ENCODE measurements at places on chromosomes 6 and 20.

DNA sequence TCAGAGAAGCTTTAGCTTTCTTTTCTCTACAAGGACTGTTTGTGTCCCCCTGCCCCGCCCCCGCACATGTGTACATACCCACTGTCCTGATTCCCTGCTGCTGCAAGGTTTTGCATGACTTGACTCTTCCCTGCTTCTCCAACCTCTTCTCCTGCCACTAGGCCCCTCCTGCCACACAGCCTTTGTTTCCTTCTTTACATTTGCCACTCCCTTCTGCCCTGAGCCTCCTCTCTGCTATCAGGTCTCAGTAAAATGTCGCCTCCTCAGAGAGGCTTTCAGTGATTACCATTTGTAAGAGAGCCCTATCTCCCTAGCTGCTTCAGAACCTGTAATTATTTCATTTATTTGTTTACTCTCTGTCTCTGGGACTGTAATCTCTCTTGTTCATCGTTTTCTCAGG lies 56.4 kb upstream of the VSTM2L start:
- no peak for DNase-seq

- no peak for DNase-seq
These were observed 612 bp downstream of the TNNC2 start for GRCh38 chr20:45826381-45827019.

DNA sequence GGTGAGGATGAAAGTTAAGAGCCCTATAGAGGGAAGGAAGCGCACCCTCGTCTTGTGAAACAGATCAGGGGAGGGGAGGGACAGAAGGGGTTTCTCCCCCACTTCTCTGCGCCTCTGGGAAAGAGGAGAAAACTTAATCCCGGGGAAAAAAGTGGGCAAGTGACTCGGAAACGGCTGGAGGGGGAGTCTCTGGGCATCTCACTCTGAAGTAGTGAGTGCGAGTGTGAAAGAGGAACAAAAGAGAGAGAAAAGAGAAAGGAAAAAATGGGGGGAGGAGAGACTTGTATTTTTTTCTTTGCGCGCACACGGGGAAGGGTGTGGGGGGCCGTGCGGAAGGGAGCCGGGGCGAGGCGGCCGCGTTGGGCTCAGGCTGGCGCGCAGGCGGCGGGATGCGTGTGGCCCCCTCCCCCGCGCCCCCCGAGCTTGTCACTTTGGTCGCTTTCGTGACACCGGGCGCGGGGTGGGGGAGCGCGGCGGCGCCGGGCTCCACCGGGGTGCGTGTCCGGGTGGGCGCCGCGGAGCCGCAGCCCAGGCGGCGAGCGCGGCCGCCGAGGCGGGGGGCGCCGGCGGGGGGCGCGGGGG lies 454 bp downstream of the L3MBTL3 start:
- DNase-seq: peak; percentile 20

DNA sequence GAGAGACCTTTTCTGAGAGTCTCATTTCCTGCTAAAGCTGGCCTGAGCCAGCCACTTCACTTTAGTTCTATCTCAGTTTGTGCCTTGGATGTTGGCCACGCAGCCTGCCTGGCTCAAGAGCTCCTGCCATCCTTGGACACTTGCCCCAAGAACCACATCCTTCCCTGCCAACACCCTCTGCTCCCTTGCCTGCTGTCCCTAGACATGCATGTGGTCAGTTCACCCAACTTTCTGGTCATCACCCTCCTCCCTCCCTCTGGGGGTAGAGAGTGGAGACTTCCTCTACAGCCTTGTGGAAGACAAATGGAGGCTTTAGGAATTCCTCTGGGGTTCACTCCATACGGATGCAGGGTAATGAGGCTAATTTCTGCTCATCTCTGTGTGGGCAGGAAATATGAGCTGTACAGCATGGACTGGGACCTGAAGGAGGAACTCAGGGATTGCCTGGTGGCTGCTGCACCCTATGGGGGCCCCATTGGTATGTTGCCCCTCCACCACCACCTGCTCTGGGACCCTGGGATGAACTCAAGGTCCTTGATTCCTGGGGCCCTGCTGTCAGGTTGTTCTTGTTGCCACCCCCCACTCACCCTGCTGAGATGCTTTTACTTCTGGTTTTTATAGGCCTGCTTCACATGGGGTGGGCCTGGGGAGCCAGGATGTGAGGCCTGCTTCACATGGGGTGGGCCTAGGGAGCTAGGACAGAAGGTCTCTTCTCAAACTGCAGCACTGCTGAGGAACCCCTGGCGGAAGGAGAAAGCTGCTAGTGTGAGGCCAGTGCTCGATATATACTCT lies 13.8 kb upstream of the PTPRA start:
- DNase-seq: no peak

GRCh38 chr20:17129089-17129488 lies 97.8 kb upstream of the PCSK2 start:
- DNase-seq: no peak

DNA sequence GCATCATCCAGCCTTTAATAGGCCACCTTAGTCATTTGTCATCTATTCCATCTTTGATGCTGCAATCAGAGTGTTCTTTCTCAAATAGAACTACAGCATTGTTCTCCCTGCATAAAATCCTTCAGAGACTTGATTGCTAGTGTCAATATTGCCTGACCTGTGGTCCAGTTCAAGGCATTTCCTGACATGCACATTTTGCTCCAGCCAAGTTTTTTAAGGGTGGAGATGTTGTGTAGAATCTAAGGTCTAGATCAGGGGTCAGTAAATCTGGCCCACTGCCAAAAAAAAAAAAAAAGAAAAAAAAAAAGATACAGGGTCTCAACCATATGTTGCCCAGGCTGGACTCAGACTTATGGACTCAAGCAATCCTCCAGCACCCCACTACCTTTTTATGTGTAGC lies 354.4 kb downstream of the FRK start:
- DNase-seq: no peak

GRCh38 chr6:16438718-16439591 lies 200.6 kb downstream of the GMPR start:
- peak; percentile 50 for DNase-seq

DNA sequence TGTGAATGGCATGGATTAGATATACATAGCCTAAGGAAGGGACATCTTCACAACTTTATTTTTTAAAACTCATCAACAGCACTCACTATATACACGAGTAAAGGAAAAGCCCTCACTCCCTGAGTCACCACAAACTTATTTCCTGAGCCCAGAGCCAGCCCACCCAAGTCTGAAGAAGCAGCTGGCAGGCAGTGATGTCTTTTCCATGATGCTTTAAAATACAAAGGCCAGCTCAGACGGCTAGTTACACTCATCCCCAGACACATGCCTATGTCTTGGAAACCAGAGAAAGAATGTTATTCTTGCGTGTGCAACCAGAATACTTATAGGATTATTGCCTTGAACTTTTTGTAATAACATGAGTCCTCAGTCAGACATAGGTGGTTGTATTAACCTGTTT lies 114.4 kb downstream of the ADGRG6 start:
- no peak for DNase-seq

DNA sequence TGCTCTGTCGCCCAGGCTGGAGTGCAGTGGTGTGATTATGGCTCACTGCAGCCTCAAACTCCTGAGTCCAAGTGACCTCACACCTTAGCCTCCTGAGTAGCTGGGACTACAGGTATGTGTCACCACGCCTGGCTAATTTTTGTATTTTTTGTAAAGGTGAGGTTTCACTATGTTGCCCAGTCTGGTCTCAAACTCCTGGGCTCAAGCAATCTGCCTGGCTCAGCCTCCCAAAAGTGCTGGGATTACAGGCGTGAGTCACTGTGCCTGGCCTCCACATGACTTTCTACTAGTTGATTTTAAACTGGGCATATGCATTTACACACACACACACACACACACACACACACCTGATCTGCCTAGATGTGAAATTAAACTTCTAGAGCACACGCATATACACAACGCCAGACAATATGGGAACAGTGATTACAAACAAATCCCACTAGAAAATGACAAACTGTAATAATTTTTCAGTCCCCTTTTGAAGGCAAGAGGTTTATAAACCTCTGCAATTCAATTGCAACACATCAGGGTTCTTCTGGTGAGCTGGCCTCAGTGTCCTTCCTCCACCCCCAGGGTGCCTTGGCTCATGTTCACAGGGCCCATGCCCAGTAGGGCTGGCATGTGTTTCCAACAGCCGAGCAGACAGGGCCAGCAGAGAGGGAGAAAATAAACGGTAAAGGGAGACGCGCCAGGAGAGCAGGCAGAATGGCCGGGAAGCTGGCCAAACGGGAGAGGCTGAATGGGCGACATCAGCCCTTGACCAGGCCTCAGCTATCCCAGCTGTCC lies 31.2 kb downstream of the PARD6B start:
- no peak for DNase-seq

- no peak for DNase-seq
These were observed 105.9 kb downstream of the TOX2 start for GRCh38 chr20:44020406-44021148.

GRCh38 chr20:46572153-46572552 lies 21.7 kb upstream of the OCSTAMP start:
- DNase-seq: no peak

- DNase-seq: no peak
These were observed 26.4 kb downstream of the SLC35F1 start for GRCh38 chr6:117933471-117933870.

DNA sequence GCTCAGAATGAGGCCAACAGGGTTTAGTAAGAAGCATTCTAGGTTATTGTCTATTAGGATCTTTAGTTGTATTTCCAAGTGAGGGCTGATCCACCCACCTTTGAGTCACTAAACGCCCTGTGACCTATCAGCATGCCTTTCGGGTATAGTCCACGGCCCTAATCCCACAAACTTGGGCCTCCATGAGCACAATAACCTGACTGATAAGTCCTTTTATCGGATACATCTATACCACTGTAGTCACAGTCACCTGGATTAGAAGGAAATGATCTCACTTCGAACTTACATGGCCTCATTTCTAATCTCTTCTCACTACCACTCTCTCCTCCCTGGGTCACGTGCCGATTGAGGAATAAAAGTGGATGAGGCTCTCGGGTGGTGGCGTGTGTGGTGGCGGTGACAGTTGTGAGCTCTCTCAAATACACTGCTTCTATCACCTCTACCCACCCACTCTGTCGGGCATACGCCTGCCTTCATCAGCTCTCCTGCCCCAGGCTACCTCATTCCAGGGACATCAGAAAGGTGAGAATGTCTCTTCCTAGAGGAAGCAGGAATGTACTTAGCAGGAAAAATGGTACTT lies 65.2 kb downstream of the TRAM2 start:
- no peak for DNase-seq

DNA sequence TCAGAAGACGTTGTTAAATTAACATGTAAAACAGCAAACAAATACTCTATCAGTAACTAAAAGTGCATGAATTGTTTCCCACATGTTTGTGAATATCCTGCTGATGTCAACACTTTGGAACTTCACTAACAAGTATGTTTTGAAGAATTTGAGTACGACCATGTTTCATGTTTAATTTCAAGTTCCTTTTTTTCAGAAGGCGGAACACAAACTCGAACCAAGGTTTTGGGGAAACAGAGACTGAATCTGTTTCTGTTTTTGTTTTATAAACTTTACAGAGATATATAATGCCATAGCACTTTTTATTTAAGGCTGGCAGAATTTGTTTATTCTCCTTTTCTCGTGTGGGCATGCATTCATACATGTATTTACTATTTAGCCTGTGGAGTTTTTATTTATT lies 509.3 kb upstream of the CITED2 start:
- no peak for DNase-seq

DNA sequence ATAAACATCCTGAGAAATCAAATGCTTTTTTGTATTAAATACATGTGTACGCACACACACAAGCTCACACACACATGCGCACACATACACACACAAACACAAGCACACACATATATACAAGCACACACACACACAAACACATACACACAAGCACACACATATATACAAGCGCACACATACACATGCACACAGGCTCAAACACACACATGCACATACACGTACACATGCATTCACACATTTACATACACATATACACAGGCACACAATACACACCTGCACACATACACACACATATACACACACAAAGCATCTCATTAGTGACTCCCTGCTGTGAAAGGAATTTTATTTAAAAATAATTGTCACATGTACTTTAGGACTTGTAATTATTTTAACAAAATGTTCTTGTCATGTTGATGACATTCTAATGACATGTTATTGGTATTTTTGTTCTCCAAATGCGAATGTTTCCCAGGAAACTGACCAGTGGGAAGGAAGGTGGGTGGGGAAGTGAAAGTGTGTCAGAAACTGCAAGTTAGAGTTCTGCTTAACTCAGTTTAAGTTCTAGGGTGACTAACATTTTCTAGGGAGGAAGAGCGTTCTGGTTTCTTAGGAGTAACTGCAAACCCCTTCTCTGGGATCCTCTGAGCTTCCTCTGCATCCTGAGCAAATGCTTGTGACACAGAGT lies 113.9 kb upstream of the ZNF217 start:
- DNase-seq: no peak

- DNase-seq: no peak
These were observed 17.6 kb upstream of the SNAI1 start for GRCh38 chr20:49964964-49965780.

DNA sequence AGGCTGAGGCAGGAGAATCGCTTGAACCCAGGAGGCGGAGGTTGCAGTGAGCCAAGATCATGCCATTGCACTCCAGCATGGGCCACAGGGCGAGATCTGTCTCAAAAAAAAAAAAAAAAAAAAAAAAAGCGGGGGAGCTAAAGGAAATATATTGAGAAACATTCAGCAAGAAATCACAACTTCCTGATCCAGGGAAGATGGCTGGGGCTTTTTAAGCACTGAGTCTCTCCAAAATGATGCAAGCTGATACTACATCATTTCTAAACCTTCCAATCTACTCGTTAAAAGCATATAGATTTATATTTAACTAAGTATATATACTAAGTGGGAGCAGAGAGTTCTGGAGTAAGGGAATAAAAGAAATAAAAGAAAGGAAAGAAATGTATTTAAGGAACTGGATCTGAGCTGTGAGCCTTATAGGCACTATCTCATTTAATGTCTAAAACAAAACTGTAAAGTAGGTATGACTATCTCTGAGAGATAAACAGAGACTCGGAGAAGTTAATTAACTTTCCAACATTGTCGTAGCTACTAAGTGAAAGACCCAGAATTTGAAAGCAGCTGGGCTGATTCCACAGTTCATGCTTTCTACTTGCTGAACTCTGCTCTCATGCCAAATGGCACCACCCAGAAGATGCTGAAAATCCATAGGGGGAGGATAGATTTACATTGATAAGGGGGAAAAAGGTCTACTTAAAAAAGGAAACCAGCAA lies 215.0 kb upstream of the MARCKS start:
- DNase-seq: no peak

DNA sequence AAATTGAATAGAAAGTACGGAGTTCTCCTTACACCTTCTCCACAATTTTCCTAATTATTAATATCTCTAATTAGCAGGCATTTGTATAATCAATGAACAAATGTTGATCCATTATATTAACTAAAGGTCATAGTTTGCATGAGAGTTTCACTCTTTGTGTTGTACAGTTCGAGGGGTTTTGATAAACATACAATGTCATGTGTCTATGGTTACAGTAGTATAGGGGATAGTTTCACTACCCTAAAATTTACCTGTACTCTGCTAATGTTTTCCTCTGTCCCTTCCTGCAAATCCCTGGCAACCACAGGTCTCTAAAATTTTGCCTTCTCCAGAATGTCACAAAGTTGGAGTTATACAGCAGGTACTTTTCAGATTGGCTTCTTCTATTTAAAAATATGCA lies 1199.8 kb upstream of the GJE1 start:
- no peak for DNase-seq

All from CD8-positive, alpha-beta memory T cell (primary cell).